CD8-positive, alpha-beta memory T cell (primary cell): ENCODE measurements at places on chromosomes 16 and 17. TPM values are rescaled to one million over a fixed set of nuclear protein-coding genes. Genes with fewer than 3 reads are reported as not detected.

GRCh38 chr16:87784812-87785211, 19.0 kb upstream of the KLHDC4 start:
- H3K4me3 ChIP-seq, result no peak overlapping the region
- no peak overlapping the region for H3K27ac ChIP-seq
- H3K27me3 ChIP-seq, result no peaks in the 10 kb centered on the region
- no peak for DNase-seq
- no peaks in the 10 kb centered on the region for H3K36me3 ChIP-seq

DNA sequence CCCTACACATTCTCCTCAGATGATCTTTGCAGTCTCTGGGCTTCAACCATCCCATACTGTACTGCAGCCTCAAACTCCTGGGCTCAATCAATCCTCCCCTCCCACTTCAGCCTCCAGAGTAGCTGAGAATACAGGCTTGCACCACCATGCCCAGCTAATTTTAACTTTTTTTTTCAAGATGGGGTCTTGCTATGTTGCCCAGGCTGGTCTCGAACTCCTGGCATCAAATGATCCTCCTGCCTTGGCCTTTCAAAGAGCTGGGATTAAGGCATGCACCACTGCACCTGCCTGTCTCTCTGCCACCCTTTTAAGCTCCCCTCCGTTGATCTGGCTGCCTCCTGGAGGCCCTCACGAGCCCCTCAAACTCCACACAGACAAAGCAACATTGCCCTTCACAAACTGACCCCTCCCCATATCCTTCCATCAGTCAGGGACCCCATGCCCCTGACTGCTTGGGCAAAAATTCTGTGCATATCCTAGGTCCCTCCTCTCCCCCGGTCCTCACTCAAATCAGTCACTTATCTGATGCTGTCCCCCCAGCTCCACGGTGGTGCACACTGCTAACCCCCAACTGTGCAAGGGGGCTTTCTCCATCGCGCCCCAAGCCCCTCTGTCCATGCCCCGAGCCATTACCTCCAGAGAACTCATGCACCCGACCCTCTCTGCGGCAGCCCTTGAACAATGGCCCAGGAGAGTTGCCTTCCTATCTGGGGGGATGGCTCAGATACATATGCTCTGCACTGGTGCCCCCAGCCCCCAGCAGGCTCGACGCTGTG, 252.9 kb downstream of the KATNIP start:
- DNase-seq, result no peak
- H3K27ac ChIP-seq, result no peak overlapping the region
- H3K36me3 ChIP-seq, result no peaks in the 10 kb centered on the region
- H3K4me3 ChIP-seq, result no peak overlapping the region

The C17orf107 gene
- total RNA-seq, result 2.2 TPM

GRCh38 chr16:84595052-84595481, 22.8 kb downstream of the COTL1 start:
- H3K36me3 ChIP-seq, result peaks cover under 1% of the 10 kb centered on the region
- H3K27me3 ChIP-seq, result no peaks in the 10 kb centered on the region
- peak overlapping the region; percentile 90 for H3K27ac ChIP-seq
- H3K4me3 ChIP-seq, result peak overlapping the region; percentile 53
- H3K4me1 ChIP-seq, result peaks cover 60% of the 10 kb centered on the region

- DNase-seq, result no peak
- H3K4me1 ChIP-seq, result peaks cover 4% of the 10 kb centered on the region
- no peak overlapping the region for H3K4me3 ChIP-seq
- H3K36me3 ChIP-seq, result no peaks in the 10 kb centered on the region
- no peaks in the 10 kb centered on the region for H3K27me3 ChIP-seq
Observed at GRCh38 chr16:46787909-46788308, 39.8 kb upstream of the MYLK3 start.

The CDH1 gene
- 0.18 TPM for total RNA-seq

The GP1BA gene
- not detected for total RNA-seq

DNA sequence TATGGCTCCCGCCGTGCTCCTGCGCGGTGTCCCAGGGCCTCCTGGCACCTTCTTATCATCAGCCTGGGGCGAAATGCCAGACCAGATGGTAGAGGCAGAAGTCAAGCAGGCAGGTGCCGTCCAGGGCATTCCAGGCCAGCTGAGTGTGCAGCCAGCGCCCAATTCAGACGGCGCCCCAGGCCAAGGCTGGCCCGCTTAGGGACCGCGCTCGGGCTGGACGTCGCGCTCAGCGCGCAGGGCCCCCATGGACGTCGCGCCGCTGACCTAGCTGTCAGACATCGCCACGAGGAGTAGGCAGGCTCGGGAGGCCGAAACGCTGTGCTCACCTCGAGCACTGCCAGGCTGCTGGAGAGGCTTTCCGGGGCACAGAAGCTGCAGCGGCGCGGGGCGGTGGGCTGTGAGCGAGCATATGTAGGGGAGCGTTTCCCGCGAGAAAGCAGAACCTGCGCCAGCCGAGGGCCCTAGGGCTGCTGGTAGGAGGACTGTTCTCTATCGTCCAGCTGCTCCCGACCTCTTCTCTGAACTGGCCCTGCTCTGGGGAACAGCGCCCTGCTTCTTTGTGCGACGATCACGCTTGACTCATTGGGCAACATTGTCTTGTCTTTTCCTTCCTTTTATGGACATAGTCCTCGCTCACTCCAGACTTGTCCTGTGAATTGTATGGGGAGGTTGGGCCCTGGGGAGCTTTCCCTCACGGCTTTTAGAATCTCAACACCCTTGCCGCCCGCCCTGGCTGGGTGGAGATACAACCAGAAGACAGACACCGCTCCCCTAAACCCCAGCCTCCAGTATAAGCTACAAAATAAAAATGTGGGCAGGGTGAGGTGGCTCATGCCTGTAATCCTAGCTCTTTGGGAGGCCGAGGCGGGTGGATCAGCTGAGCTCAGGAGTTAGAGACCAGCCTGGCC, 8.4 kb upstream of the CA4 start:
- peaks cover 6% of the 10 kb centered on the region for H3K4me1 ChIP-seq
- H3K36me3 ChIP-seq, result no peaks in the 10 kb centered on the region
- DNase-seq, result no peak
- no peak overlapping the region for H3K27ac ChIP-seq

The SPN gene
- total RNA-seq, result 136 TPM

The MYH1 gene
- total RNA-seq, result not detected

DNA sequence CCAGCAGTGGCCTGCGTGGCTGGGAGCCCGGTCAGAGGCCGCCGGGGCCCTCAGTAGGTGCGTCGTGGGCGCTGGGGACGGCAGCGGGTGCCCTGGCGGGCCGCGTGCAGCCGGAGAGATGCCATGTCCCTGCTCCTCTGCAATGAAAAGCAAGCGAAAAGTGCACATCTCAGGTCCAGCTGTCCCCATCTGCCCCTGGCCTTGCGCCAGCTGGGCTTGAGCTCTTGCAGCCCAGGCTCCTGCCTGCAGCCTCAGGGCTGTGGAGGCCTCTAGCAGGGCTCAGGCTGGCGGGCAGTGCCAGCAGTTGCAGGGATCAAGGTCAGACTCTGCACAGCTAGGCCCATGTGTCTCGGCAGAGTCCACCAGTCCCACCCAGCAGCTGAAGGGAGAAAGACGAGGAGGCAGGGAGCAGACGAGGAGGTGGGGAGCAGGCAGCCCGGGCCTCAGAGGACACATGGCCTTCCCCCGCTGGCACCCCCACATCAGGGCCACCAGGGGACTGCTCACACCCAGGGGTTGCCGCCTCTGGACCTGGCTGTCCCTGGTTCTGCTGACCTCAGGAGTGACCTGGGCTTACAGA, 11.2 kb downstream of the SLC16A3 start:
- peak overlapping the region; percentile 70 for H3K27ac ChIP-seq
- H3K4me3 ChIP-seq, result no peak overlapping the region
- peaks cover 43% of the 10 kb centered on the region for H3K4me1 ChIP-seq
- H3K27me3 ChIP-seq, result no peaks in the 10 kb centered on the region
- peaks cover 24% of the 10 kb centered on the region for H3K36me3 ChIP-seq
